ENCODE measurements at places on chromosomes 5 and 9.

GRCh38 chr5:139955616-139956273, 87.4 kb downstream of the NRG2 start:
- no peak for DNase-seq

DNA sequence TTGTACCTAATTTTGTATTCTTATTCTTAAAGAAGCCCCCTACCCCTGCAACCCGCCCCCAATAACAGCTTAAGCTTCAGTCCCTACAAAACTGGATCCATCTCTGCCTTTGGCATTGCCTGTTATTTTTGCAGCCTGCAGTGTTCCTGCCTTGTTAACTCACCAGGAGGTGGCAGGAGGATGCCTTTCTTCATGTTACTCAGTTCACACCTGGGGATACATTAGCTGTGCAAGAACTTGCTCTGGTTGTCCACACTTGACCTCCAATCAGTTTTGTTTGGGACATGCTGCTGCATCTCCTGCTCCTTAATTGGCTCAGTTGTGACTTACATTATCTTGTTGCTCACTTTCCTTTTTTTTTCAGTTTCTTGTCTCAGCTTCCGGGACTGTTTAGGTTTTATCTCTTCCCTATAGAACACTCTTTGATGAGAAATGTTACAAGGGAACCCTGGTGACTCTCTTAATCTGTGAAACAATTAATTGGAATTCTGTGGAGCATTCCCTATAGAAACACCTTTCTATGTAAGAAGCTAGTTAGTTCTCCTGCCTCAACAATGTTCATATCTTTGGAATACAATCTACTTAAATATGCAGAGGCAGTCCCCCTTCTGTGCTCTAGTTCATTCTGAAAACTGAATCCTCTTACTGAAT, 467.7 kb upstream of the ACO1 start:
- DNase-seq, result peak; percentile 48

DNA sequence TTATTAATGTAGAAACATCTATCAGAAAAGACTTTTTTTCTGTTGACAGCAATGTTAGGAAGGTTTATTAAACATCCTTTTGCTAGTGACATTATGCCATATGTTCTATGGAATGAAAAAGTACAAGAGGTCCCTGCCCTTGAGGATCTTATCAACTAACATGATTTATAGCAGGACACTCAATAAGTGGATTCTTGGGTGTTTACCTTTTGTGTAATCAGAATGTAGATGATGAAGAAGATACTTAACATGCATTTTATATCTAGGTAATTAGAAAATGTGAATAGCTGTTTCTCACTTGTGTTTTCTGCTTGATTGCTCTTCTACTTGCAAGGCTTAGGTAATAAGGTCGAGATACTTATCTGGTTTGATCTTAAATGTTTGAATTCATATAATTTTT, 4.9 kb downstream of the HMGCR start:
- no peak for DNase-seq

GRCh38 chr9:79145442-79145841, 426.3 kb upstream of the TLE4 start:
- no peak for DNase-seq

DNA sequence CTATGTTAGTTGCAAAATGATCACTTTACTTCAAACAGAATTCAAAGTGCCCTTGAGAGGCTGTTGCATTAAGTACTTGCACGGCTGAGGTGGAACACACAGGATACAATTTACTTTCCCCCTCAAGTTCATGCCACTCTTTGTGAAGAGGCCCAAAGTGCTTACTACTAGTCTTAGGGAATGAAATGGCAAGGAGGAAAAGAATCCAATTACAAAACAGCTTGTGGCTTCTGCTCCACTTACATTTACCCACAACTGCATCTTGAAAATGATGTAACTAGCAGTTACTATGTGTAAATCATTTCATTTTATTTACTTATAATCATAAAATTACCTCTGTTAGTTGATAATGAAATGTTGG, 14.6 kb downstream of the FOXD1 start:
- no peak for DNase-seq

DNA sequence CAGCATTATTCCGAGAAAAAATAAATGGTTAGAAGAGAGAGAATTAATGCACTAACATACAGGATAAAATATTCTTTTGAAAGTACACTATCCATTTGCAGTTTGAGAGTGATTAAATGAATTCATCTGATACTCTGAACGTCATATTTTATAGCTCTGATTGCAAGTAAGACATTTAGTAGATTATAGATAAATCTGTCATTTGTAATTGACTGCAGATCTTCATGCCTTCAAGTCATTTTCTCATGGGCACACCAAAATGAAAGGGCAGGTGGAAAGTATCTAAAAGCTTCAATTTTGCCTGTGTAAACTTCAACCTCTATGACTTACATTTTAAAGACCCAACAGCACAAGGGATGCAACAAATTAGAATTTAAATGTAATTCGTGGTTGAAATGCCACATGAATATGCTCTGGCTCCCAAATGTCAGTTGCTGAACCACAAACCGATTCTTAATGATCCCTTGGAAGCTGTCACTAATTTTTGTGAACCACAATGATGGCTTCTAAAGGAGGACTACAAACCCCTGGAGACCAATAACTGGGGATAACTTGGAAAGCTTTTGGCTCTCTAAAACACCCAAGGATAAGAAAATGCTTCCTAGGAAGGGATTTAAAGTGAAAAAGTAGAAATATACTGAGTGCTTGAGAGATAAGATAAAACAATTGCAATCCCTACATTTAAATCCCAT, 3.9 kb downstream of the TYRP1 start:
- DNase-seq, result no peak

DNA sequence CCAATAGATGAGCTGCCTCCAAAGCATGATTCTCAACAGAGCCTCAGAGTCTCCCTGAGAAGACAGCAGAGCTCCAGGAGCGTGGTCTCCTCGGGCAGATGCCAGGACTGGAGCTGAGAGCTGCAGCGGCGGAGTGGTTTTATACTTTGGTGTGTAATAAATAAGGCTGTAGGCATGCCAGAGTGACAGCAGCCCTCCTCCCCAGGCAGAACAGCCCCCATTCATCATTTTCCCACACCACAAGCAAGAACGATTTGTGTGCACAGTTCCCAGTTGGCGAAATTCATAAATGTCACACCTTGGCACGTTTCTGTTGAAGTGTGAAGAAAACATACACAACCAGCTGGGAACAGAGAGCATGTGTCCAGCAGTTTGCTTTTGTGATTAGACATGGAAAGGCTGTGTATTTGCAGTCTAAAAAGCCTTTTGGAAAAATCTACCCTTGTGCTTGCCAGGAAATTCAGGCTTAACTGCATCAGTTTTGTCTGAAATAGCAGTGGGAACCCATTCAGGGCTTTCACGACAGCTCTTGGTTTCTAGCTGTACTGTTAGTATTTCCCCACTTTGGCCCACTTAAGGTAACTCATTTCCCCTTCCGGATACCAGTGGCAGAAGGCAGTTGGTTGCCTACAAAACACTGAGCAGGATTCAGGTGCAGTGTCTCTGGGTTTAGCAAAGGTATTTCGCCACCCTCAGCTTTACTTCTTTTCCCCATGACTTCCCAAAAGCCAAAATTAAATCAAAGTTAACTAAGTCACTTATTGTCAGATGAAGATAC, at the start of gene C1QTNF3:
C1QTNF3 (minus strand) TSS at position 115 of the 778 bp plus-strand sequence; CDS start at position 27, 88 bp downstream.
- DNase-seq, result no peak

DNA sequence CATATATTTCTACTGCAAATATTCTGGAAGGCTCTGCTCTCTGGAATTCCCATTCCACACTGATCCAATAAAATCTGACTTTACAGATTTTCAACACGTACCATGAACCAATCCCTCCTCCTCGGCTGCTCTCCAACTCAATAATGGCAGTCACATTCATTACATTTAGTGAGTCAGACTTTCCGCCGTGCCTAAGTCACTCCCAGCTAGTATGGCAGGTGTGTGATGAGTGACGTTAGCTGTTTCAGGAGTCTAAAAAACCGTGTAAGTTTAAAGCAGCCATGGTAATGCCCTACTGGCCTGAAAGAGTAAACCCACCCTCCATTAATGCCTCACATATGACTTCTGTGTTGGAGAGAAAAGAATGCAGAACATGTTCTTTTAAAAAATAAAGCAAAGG, 3.3 kb downstream of the FBN2 start:
- peak; percentile 80 for DNase-seq

GRCh38 chr9:123500336-123500735, 144.3 kb downstream of the CRB2 start:
- DNase-seq, result no peak

- no peak for DNase-seq
Observed at GRCh38 chr9:111094958-111095357, 56.7 kb upstream of the LPAR1 start.

GRCh38 chr5:65854925-65855324, 71.5 kb upstream of the ERBIN start:
- no peak for DNase-seq

DNA sequence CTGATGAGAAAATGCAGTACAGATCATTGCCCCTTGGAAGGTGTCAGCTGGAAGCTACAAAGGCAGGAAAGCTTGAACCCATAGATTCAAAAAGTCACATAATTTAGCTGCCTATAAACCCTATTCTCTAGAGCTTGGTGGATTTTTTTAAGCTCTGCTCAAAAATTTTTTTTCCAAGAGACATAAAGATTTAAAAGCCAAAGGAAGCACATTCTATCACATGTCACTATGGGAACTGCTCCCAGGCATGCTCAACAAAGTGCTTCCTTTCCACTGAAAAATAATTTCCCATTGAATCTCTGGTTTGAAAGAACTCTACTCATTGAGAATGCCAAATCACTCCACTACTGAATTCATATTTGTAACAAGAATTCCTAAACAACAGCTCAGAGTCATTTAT, 419.8 kb downstream of the CETN3 start:
- no peak for DNase-seq

DNA sequence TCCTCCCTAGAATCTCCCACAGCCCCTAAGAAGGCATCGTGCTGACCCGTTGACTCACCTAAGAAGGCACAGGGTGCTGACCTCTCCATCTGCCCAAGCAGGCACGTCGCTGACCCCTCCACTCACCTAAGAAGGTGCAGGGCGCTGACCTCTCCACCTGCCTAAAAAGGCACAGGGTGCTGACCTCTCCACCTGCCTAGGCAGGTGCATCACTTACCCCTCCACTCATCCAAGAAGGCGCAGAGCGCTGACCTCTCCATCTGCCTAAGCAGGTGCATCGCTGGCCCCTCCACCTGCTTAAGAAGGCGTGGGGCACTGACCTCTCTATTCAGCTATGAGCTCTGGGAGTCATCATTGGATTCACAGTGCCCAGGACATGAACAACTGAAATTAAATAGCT, 54.4 kb upstream of the FCN1 start:
- DNase-seq, result no peak

DNA sequence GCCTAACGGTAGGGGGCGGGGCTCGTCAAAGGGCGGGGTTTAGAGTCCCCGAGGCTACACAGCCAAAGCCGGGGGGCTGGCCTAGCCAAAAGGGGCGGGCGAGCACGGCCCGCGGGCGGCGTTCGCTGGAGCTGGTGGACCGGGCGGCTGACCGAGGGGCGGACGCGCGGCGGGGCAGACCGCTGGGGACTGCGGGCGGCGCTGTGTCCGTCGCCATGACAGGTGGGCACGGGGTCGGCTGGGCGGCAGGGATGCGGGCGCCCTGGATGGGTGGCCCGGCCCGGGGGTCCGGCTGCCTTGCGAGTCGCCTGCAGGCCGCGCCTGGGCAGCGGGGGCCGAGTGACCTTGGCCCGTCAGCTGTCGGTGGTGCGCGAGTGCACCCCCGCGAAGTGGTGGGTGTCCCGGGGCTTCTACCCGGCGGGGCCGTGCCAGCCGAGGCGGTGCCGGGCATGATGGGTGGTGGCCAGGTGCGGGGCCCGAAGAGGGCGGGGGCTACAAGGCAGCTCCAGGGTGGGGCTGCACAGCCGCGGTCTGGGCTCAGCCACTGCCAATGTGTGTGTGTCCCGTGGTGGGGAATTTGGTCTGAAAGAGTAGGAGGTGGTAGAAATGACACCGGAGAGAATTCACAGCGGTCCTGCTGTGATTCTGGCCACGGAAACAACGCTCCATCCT, at the start of gene CARD19:
CARD19 (plus strand) TSS at position 87 of the 672 bp plus-strand sequence; CDS start at position 216, 129 bp downstream.
- DNase-seq, result peak; percentile 47

DNA sequence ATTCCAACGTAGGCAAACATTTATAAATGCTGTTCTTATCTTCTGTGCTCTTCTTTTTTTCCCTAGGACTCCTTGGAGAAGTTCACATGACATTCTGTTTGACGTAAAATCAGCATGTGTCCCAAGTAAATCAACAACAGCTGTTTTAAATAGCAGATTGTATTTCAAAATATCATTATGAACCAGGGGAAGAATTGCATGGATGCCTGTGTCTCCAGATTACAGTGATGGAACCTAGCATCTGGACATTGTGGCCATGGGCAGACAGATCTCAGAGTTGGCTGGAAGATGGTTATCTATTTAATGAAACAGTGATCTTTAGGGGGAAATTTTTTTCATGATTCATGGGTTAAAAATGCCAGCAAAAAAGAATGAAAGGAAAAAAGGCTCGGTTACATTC, 222.0 kb downstream of the MAN2A1 start:
- DNase-seq, result no peak

DNA sequence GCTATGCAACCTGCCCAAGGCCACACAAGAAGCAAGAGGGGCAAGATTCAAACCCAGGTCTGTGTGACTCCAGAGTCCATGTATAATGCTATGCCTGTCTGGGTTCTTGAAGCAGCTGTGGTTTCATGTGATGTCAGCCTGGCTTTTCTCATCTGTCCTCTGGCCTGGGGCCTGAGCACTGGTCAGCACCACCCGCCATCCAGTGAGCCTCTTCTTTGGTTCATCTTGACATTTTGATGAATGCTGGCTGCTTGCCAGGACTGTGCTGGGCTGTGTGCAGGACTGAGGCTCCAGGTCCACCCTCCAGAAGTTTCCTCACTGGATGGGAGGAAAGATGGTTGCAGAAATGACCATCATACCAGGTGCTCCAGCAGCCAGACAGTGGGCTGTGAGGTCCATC, 61.5 kb downstream of the TSTD2 start:
- no peak for DNase-seq

DNA sequence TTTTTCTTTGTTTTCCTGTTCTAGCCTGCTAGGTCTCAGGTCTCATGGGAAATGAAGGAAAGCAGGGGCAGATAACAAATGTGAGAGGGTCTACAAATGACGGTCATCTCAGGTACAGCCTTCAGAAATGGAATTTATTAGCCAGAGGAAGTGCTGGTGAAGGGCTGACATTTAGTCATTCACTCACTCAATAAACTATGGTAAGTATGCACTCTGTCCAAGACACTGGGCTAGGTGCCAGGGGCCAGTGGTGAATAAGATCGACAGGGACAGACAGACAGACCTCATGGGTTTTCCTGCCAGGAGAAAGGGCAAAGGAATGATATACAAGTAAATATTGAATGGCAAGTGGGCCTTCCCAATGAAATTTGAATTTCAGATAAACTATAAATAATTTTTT, 6.3 kb downstream of the PDE6A start:
- peak; percentile 82 for DNase-seq

- peak; percentile 94 for DNase-seq
Observed at GRCh38 chr5:142097681-142098080, 10.9 kb upstream of the NDFIP1 start.

- DNase-seq, result peak; percentile 59
Observed at GRCh38 chr9:111483439-111483857, 735 bp downstream of the ECPAS start.

Measured in epithelial cell of esophagus (primary cell).